AG08395 (cell line): ENCODE measurements at places on chromosomes 16 and 17.
A peak's percentile ranks its signal among the peaks of the same experiment; 100 is the strongest.

DNA sequence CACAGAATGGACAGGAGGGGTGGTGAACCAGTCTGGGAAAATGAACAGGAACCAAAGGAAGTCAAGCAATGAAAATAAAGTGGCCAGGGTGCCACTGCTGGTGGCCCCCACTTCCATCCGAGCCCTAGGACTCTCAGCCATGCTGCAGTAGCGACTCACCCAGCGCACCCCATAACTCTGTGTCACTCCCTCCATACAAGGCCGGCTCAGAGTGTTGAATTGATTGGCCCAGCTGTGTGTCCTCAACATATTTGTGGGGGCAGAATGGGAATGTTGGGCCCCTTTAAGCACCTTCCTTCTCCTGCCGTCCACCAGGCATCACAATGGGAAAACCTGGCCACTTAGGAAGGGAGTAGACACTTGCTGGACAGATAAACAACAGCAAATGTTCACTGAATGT, 169.0 kb upstream of the SDK2 start:
- no peak for DNase-seq

- DNase-seq, result no peak
Observed at GRCh38 chr17:72150632-72151460, 30.0 kb downstream of the SOX9 start.

DNA sequence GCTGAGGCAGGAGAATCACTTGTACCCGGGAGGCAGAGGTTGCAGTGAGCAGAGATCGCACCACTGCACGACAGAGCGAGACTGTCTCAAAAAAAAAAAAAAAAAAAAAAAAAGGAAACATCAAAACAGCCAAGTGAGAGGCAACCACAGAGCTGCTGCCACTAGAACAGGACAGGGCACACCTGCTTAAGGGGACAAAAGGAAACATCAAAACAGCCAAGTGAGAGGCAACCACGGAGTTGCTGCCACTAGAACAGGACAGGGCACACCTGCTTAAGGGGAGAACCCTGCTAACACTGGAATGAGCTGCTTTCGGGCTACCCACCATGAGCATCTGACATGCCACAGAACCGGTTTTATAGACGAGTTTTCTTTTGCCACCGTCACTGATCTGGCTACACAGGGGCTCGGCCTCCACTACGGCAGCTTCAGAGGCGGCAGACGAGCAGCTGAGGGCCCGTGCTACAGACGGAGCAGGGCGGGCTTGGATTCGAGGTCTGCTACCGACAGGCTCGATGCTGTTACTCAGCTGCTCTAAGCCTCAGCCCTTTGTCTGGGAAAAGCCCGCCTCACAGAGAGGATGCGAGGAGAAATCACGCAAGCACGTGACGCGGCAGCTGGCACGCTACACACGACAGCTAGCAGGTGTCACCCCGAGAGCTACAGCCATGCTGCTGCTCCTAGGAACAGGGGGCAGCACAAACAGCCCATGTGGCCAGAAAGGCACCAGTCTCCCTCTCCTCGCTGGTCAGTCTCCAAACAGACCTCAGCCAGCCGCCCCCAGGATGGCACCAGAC, 2.0 kb downstream of the P4HB start:
- DNase-seq, result no peak

DNA sequence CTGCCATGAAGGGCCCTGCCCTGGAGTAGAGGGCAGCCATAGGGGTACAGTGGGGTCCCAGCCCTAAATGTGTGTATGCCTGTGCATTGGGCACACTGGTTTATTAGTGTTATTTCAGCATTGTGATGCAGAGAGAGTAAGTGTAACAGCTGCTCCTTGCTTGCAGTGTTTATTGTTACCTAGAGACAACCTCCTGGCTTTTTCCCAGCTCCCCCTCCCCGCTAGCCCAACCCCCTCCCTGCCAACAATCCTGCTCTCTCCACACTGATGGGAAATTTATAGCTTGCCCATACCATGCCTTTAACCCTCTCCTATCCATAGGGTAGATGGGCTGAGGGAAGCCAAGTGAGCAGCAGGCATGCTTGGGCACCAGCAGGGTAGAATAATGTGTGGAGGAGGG, 51.3 kb downstream of the NEUROD2 start:
- DNase-seq, result no peak

- DNase-seq, result no peak
Observed at GRCh38 chr16:27365142-27366089, 36.6 kb upstream of the IL21R start.

DNA sequence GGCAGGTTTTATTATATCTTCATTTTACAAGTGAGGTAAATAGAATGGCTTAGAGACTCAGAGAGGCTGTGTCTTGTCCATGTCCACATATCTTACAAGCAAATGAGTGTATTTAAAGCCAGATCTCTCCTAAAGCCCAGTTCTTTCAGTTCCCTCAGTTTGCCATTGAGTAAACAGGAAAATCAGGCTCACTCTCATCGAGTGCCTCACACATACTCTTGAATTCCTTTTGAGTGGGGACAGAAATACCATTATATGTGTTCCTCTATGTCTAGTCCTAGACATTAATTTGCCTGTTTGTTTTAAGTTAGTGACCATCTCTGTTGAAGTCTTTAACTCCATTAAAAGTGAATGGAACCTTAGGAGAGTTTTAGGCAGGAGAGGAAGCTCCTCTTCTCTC, 40.1 kb downstream of the BPTF start:
- DNase-seq, result no peak

- DNase-seq, result peak; percentile 91
Observed at GRCh38 chr17:82065638-82066303, at the start of gene DUS1L. Gene DUS1L, minus strand, starts transcription at chr17:82065804. Its CDS starts 745 bp downstream, at chr17:82065059.

GRCh38 chr16:67882374-67883145, 2.1 kb upstream of the NRN1L start:
- no peak for DNase-seq

GRCh38 chr16:13995194-13995593, 75.2 kb downstream of the ERCC4 start:
- no peak for DNase-seq

GRCh38 chr17:75006653-75007052, 5.8 kb upstream of the MRPL58 start:
- DNase-seq, result no peak

- no peak for DNase-seq
Observed at GRCh38 chr16:52051414-52052172, 495.4 kb downstream of the TOX3 start.

- DNase-seq, result no peak
Observed at GRCh38 chr16:797120-797420, 3.5 kb downstream of the GNG13 start.

DNA sequence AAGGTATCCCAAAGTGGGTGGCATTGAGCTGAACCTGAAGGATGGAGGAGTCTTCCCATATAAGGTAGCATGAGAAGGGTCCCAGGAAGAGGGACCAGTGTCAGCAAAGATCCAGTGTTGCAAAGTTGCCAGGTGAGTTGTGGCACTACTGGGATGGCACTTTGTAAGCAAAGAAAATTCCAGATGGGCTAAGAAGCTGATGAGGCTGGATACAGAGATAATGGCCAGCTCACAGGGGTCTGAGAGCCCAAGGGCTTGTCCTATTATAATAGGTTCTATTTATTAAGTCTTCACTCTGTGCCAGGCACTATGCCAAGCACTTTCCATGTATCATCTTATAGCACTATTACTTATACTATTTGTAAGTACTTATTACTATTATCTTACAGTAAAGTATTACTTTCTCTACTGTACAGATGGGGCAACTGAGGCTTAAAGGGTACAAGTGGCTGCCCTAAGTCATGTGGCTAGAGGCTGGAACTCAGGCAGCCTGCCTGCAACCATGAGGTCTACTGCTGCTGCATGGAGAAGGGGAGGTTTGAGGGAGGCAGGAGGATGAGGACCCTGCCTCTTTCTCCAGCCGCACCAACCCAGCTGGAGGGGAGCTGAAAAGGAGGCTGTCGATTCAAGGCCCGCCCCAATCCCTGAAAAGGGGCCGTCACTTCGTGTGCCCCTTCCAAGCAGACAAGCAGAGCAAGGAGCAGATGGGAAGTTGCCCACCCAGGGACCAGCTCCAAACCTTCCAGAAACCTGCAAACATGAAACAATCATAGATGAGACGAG, 86.5 kb downstream of the C16orf78 start:
- no peak for DNase-seq

DNA sequence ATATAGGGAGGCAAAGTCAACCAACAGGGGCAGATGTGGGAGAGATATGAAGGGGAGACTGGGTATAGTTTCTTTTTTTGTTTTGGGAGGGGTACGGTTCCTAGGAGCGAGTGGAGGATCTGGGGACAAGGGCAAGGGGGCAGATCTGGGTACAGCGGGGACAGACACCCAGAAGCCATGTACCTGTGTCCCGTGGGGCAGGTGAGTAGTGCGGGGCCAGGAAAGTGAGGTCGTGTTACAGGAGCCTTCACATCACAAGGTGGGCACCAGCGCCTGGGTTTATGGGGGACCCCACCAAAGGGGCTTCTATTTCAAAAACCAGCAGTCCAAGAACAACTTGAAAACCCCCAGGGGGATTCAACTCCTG, 11.5 kb downstream of the LITAF start:
- no peak for DNase-seq

DNA sequence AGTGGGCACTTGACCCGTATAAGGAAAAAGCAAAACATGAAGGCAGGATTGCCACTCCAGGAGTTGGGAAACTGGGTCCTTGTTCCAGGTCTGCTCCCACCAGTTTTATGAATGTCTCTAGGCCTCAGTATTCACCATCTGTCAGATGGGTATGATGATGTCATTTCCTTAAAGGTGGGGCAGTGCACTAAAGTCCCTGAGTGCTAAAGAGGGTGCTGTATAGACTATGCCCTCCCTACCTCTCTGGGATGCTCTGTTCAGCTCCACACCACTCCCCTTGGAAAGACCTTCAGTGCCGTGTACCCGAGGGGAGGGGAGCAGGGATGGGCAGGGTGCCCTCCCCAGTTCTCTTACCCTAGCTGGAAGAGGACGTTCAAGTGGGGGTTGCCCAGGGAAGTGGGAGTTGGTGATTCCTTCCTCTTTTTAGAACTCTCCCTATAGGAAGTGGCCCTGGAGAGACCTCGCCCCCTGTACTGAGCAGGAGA, 2.2 kb downstream of the LASP1 start:
- no peak for DNase-seq

DNA sequence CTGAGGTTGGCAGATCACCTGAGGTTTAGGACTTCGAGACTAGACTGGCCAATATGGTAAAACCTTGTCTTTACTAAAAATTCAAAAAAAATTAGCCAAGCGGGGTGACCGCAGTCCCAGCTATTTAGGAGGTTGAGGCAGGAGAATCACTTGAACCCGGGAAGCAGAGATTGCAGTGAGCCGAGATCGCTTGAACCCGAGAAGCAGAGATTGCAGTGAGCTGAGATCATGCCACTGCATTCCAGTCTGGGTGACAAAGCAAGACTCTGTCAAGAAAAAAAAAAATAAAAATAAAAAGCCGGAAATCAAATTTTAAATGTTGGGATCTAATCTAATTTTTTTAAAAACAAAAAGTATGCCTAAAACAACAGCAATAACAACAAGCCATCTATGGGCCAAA, 56.3 kb downstream of the ABCC1 start:
- no peak for DNase-seq

GRCh38 chr17:56319531-56319930, 166.3 kb downstream of the ANKFN1 start:
- DNase-seq, result peak; percentile 63

- peak; percentile 14 for DNase-seq
Observed at GRCh38 chr16:60123392-60124023, 1389.4 kb upstream of the GOT2 start.

GRCh38 chr16:12818326-12818725, 14.6 kb upstream of the CPPED1 start:
- DNase-seq, result no peak

- DNase-seq, result no peak
Observed at GRCh38 chr16:47634727-47635126, 173.6 kb downstream of the PHKB start.

DNA sequence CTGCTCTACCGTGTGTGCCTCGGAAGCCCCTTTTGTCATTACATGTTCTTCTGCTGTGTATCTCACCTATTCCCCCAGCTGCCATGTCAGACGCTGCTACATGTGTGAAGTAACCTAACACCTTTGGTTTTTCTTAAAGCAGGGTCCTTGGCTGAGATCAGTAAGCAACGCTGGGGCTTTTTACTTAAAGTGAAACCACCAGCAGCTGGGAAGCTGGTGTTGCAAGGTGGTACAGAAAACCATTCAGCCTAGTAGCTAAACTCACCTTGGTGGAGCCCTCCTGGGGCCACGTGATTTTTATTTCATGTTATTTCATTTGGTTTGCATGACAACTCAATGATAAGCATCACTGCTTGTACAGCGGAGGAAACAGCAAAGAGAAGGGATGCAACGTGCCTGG, 62.6 kb downstream of the PLCG2 start:
- no peak for DNase-seq

GRCh38 chr16:18800775-18801144, 589 bp downstream of the ARL6IP1 start:
- peak; percentile 20 for DNase-seq

- no peak for DNase-seq
Observed at GRCh38 chr17:8393470-8394231, 4.0 kb downstream of the RNF222 start.

DNA sequence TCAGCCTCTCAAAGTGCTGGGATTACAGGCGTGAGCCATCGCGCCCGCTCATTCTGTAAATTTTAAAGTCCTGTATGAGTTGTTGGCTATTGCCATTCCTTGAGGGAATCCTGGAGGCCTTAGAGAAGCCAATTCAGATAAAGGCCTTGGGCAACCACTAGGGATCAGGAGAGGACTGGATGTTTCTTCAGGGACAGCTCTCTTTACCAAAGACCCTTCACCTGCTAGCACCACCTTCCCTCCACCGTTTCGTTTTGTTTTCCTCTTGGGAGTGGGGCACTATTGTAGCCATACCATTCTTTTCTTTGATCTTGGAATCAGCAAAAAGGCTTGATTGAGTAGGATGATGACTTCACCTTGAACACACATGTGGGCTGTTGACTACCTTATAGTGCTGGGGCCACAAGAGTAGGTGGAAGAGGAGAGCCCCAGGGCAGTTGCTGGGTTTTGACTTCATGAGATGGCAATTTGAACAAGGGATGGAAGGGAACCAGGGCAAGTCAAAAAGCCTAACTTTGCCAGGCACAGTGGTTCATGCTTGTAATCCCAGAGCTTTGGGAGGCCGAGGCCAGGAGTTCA, 7.0 kb upstream of the ANKRD40CL start:
- DNase-seq, result no peak

DNA sequence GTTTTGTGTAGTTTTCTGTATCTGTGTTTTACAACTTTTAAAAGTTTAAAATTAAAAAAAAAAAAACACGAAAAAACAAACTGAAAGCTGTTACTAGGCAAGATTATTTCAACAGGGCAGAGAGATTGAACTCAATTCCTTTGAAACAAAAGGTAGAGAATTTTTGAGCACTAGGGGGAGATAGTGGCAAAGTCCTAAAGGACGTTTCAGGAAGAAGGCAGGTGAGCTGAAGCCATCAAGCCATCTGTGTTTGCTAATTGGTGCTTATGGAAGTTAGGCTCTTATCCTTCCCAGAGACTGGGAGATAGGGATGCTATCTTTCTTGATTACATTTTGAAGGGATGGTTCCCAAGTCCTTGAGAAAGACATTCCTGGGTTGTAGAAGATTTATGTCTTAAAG, 70.6 kb upstream of the CLEC3A start:
- DNase-seq, result no peak

GRCh38 chr17:8693328-8693727, 51.3 kb downstream of the CCDC42 start:
- no peak for DNase-seq
